ENCODE measurements at places on chromosomes 4 and X.

DNA sequence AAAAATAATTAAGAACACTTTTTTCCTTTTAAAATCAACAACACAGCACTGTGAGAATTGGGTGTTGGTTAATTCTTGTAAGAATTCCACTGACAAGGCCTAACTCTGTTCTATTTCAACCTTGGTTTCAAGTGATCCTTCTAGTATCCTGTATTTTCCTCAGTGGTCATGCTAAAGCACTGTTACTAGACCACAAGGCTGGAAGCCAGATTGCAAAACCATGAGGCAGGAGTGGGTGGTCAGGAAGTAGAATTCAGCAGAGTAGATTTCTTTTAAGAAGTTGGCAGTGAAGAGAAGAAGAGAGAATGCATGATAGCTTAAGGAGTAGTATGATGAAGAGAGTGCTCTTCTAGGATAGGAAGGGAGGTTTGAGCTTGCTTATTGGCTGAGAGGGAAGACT, 71.6 kb upstream of the LEF1 start:
- no peak for DNase-seq

GRCh38 chrX:68511255-68511654, 12.4 kb downstream of the YIPF6 start:
- peak; percentile 21 for DNase-seq

GRCh38 chrX:24763989-24764388, 70.3 kb downstream of the POLA1 start:
- no peak for DNase-seq

DNA sequence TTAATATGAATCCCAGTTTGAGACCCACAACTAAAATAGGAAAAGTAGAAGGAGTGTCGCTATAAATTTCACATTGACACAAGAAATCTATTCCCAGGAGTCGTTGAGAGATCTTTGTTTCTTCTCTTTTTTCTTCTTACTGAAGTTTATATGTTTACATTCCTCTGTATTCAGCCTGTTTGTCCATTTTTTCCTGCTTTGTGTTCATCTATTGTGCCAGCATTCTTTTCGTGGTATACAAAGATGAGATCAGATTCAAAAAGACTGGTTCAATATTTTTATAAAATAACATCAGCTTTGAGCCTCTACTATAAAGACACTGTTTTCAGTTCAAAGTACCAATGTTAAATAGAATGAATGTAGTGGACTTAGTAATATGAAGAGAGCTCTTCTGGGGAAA, 95.4 kb upstream of the MYOZ2 start:
- DNase-seq: no peak

- peak; percentile 13 for DNase-seq
Observed at GRCh38 chr4:38687571-38688011, 23.6 kb downstream of the KLF3 start.

GRCh38 chr4:142447009-142447408, 399.1 kb downstream of the INPP4B start:
- DNase-seq: no peak

DNA sequence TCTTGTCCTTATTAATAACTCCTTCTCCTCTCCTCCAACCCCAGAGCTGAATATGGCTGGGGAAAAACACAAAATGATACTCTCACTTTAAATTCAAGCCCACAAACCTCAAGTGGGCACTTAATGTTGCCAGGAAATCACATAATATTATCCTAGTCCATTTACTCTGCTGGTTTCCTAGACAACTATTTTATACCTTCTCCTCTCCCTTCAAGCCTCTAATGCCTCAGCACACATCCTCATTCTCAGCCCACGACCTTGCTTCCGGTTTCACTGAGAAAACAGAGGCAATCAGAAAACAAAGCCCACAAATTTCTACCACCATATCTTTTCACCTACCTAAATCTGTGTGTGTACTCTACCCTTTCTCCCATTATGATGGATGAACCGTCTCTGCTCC, 12.1 kb upstream of the CLCN5 start:
- no peak for DNase-seq

DNA sequence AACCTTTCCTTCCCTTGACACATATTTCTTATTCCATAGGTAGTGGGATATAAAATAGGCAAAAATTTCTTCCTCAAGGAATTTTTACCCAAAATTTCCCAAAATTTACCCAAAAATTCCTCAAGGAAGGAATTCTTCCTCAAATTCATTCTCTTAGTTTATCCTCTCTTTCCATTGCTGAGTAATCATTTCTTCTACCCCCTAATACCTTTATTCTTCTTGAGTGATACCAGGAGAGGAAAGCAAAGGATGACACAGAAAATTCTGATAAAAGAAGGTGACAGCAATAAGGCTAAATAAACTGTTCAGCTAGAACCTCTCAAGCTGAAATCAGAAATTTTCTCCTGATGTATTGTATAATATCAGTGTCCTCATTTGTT, 191.4 kb upstream of the MAB21L2 start:
- DNase-seq: no peak

DNA sequence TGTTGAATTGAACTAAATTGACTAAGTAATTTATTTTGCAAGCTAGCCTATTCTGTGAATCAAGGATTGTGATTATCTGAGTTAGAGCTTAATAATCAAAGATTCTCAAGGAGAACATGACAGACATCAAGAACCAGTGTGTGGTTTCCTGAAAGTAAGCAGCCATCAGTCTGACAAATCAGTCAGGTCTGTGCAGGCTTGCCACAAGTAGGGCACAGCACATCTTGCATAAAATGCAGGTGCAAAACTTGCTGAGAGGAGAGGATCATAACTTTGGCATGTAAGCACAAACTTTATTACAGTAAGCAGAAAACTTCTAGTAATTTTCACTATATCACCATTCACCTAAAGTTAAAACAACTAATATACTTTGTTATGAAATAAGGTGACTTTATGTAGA, 22.5 kb downstream of the FAM241A start:
- peak; percentile 6 for DNase-seq

- no peak for DNase-seq
Observed at GRCh38 chr4:95107635-95108034, 349.9 kb downstream of the BMPR1B start.
